ENCODE measurements at places on chromosomes 1 and 21.

DNA sequence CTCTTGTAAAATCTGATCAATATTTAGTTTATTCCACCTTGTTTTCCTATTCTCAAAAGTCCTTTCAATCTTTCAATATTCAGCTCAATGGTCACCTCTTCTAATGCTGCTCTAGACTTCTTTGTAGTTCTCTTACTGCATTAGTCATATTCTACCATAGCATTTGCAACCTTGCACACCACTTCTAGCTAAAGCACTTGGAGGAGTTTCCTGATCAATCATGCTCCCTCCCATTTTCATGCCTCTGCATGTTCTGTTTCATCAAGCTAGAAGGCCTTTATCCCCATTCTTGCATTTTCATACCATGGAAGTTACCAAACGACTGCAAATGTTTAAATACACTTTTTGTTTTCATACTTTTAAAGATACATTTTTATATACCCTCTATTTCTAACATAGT lies 72.1 kb downstream of the SLC5A9 start:
- no peak for DNase-seq

DNA sequence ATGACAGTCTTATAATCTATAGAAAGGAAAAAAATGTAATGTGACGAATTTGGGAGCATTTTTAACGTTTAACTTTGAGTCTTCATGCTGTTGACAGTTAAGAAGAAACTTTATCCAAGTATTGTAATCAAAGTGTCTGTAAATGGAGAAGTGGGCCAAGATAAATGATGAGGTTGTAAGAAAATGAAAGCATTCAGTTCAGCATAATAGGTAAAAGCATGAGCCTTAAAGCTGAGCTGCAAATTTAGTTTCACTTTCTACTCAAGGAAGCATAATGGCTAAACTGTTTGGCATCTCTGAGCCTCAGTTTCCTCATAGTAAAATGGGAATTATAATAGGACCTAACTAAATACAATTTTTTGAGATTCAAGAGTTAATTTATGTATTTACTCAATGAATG lies 1554.8 kb downstream of the KCNT2 start:
- DNase-seq: no peak

GRCh38 chr1:220884981-220885918 lies 6.0 kb downstream of the HLX start:
- DNase-seq: no peak

GRCh38 chr1:154578058-154578418 lies 10.5 kb downstream of the CHRNB2 start:
- DNase-seq: no peak

GRCh38 chr1:60958001-60958400 lies 124.4 kb upstream of the NFIA start:
- no peak for DNase-seq

GRCh38 chr1:223331301-223331700 lies 32.7 kb downstream of the SUSD4 start:
- no peak for DNase-seq

- no peak for DNase-seq
Observed at GRCh38 chr1:7587108-7587772, 183.9 kb upstream of the VAMP3 start.

- no peak for DNase-seq
Observed at GRCh38 chr21:43190951-43191350, 22.1 kb downstream of the CRYAA start.

DNA sequence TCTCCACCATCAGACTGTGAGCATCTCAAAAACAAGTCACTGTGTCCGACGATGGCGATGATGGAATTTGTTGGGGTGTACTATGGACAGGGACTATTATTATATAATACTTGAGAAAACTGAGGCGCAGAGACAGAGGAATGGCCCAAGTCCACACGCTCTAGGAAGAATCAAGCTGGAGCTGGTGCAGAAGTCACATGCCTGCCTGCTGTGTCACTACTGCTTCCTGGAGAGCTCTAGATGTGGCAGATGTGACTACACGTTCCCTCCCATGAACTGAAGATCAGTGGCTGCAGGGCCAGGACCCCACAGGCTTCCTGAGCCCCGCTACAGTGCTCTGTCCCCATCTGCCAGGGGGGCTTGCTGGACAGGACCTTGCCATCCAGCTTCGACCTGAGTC lies 56.9 kb downstream of the TRABD2B start:
- DNase-seq: no peak

DNA sequence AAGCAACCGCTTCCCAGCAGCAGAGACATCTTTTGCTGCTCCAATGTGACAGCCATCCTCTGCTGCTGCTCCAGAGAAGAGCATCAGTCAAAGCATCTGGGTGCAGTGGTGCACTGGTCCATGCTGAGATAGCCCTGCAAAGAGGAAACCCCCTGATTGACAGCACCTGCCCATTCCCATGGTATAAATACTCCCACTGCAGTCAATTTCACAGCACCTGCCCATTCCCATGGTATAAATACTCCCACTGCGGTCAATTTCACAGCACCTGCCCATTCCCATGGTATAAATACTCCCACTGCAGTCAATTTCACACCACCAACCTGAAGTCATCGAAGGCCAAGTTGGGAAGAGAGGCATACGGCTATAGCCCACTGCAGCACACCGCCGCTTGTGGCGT lies 25.5 kb downstream of the FBXO2 start:
- DNase-seq: no peak

- DNase-seq: no peak
Observed at GRCh38 chr1:10529091-10529490, 54.3 kb downstream of the PEX14 start.

- DNase-seq: no peak
Observed at GRCh38 chr21:43189936-43190335, 21.1 kb downstream of the CRYAA start.

- no peak for DNase-seq
Observed at GRCh38 chr1:197129698-197130097, 16.8 kb downstream of the ASPM start.

GRCh38 chr1:30008998-30009657 lies 714.3 kb downstream of the MATN1 start:
- DNase-seq: no peak

- DNase-seq: no peak
Observed at GRCh38 chr1:151581921-151582320, 29.9 kb upstream of the SNX27 start.

GRCh38 chr21:36841866-36842265 lies 124.6 kb downstream of the HLCS start:
- DNase-seq: no peak

GRCh38 chr1:231493421-231494185 lies 34.9 kb upstream of the TSNAX start:
- no peak for DNase-seq

- no peak for DNase-seq
Observed at GRCh38 chr1:84037758-84038611, 39.1 kb upstream of the TTLL7 start.

- DNase-seq: peak; percentile 30
Observed at GRCh38 chr1:17419626-17420328, 19.7 kb downstream of the RCC2 start.

- DNase-seq: no peak
Observed at GRCh38 chr1:25698252-25698651, 81.7 kb downstream of the MAN1C1 start.

DNA sequence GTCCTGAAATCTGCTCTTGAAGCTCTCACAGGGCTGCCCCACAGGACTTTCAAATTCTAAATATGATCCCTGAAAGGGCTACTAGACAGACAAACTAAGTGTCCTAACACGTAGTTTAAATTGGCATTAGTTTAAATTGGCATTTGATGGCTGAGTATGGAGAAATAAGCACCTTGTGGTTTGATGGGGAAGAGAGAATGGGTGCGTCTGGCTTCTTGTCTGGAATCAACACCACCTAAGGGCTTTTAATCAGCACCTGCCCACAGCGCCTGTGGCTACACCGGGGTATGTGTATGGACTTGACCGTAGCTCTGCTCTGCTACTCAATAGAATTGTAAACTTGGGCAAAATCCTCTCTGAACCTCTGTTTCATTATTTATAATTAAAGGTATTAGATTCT lies 5.7 kb upstream of the LAMB3 start:
- no peak for DNase-seq

GRCh38 chr1:34590211-34590623 lies 164.6 kb upstream of the GJB5 start:
- no peak for DNase-seq

- no peak for DNase-seq
Observed at GRCh38 chr1:213474054-213474453, 423.0 kb downstream of the RPS6KC1 start.

GRCh38 chr1:218656301-218657037 lies 311.3 kb downstream of the TGFB2 start:
- DNase-seq: no peak

GRCh38 chr1:37513795-37514349 lies 694 bp downstream of the MEAF6 start:
- no peak for DNase-seq

DNA sequence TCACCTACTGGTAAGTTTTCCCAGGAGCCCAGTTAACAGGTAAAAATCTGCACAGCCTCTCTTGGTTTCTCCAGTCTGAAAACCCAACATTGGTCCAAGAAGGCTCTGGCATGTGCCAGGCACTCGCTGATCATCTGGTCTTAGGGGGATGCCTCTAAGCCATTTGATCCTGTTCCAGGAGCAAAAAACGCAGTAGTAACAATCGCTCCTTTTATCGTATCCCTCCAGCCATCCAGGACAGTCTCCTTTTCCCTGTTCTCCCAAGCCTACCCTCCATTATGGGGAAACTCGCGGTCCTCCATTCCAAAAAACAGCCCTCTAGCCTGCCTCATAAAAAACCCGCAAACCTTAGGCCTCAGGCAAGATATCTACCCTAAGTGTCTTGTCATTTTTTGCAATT lies 56.2 kb downstream of the ODF2L start:
- DNase-seq: no peak

DNA sequence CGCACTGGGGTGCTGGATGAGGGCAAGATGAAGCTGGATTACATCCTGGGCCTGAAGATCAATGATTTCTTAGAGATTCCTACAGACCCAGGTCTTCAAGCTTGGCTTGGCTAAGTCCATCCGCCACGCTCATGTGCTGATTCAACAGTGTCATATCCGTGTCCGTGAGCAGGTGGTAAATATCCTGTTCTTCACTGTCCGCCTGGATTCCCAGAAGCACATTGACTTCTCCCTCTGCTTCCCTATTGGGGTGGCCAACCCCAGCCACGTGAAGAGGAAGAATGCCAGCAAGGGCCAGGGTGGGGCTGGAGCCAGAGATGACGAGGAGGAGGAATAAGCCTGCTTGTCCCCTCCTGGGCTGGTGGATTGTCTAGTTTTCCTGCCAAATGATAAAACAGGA lies 2.2 kb upstream of the CBR3 start:
- no peak for DNase-seq

GRCh38 chr1:44305962-44306422 lies 49.1 kb downstream of the ERI3 start:
- no peak for DNase-seq

- DNase-seq: no peak
Observed at GRCh38 chr1:168811176-168811575, 82.2 kb upstream of the DPT start.

- DNase-seq: no peak
Observed at GRCh38 chr21:32977216-32977615, 48.5 kb upstream of the OLIG2 start.

GRCh38 chr1:6267686-6268322 lies 6.9 kb upstream of the GPR153 start:
- no peak for DNase-seq

DNA sequence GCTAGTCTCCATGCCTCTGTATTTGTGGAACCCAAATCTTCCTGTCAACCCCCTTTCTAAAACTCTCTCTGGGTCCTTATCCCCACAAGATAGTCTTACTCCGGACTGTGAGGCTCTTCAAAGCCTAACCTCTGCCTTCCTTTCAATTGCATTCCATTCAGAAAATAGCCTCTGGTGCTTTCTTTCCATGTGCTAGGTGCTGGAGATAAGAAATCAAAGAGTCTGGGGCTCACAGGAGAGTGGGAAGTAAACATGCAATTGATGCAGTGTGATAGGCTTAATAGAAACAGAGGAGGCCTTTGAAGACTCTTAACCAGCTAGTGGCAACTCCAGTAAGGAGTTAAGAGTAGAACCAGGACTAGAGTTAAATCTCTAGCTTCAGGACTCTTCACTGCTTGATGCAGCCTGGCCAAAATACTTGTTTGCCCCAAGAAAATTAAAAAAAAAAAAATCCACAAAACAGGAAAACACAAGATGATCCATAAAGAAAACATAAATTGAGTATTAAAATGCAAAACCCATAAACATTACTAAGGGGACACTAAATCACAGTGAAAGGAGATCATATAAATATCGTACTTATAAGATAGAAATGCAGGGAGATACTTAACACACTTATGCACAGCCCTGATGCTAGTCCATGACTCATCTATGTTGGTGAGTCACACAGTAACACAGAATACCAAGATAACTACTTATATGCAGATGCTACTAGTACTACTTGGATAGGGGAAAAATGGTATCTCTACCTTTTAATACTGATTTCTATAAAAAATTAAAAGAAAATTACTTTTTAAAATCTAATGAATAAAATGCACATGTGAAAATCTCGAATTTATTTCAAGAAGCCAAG lies 341.5 kb downstream of the KCNH1 start:
- no peak for DNase-seq

DNA sequence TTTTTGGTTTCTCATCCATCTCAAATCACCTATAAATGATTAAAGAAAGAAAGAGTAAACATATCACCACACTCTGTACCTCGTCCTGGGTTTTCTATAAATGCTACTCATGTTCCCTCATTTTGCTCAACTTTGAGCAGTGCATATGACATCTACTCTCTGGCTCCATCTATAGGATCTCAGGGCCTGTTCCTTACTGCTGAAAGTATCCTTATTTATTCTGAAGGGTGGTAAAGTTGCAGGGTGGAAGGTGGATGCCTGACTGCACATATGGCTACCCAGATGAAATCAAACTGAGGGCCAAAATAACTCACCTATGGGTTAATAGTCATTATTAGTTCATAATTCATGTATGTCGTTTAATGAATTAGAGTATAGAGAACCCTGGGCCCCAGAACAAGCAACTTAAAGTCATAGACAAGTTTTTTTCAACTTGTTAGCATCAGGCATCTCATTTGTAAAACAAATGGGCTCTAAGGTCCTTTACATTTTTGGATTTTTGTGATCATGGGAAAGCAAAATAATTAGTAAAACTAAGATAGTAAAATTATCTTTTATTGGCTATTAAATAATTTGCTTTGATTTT lies 46.5 kb downstream of the NCF2 start:
- DNase-seq: no peak

- DNase-seq: no peak
Observed at GRCh38 chr1:22540337-22540736, 23.0 kb upstream of the EPHA8 start.

DNA sequence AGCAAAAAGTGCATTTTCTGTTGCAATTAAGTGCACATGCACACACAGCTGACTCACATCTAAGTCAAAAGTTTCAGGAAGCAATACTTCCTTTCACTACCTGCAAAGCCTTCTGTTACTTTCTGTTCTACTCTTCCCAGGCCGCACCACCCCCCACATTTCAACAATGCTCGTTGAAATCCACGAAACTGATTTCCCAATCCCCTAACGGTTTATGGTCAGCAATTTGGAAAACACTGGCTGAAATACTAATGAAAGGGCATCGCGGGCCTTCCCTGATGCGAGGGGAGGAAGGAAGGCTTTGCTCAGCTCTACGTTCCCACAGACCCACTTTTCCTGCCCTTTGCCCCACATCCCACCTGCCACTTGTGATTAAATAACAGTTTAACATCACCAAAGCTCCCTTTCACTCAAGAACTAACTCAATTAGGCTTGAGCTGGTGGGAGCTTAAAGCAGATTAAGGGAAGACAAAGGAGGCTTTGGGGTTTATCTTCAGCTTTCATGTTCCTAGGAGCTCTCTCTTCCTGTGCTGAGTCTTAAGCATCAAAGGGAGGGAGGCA lies 243.2 kb upstream of the RAB4A start:
- no peak for DNase-seq

Measured in stimulated activated CD8-positive, alpha-beta memory T cell treated with anti-CD3 and anti-CD28 coated beads, Interleukin-7, amount 100 ng/mL, for 24 hours (primary cell).